Activated CD4-positive, alpha-beta T cell treated with anti-CD3 and anti-CD28 coated beads, Interleukin-2, Interleukin-4, amounts not matched to agents 100 ng/mL and 50 ng/mL, durations not matched to agents 16 hours and 8 hours (primary cell): ENCODE measurements at places on chromosomes 4 and X.

DNA sequence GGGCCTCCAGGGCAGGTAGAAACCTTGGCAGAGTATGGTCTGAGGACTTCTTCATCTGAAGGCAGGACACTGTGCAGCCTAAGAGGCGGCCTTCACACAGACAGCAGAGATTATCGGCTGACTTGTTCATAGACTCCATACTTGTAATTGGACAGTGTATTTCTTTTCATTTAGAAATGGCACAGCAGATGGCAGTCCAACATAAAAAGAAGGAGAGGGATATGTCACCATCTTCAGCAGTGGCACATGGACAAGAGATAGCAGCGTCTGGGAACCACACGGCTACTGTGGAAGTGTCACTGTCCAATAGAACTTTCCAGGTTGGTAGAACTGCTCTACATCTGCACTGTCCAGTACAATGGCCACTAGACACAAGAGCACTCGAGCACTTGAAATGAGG, 21.7 kb upstream of the GEMIN8 start:
- DNase-seq, result no peak

- DNase-seq, result no peak
Observed at GRCh38 chr4:14532436-14532835, 469.8 kb upstream of the CPEB2 start.

- DNase-seq, result no peak
Observed at GRCh38 chrX:435536-436122, 48.9 kb upstream of the PPP2R3B start.

DNA sequence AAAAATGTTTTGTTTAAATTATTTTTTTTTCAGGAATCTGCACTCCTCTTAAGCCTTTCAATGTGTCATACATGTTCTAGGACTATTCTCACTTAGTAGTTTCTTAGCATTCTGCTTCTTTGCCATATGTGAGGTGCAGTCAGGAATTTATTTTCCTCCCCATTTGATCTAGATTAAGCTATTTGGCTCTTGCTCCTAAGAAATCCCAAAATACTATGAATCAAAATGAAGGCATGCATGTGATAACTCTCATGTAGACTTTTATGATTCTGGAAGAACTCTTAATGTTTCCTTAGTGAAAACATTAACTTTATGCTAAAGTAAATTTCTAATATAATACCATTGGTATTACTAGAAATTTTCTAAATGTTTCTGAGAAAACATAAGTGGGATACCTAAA, 664.5 kb downstream of the RAPGEF2 start:
- DNase-seq, result no peak

DNA sequence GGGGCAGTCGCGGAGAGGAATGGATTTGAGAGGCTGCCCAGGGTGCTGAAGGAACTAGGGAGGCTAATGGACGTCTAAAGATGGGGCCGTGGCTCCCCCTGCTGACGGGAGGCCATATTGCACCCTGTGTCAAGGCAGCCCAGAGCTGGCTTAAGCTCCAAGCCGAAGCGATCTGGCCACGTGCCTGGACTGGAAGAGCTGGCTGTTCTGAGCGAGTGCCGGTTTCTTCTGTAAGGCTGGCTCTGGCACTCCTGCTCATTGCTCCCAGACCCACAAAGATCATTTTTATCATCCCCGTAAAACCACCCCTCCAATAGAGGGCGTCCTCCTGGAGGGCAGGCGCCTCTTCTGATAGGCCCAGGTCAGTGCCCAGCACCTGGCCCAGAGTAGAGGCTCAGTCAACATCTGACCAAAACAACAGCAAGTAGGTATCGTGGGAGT, 5.6 kb downstream of the PNCK start:
- peak; percentile 73 for DNase-seq

- no peak for DNase-seq
Observed at GRCh38 chr4:131113273-131113672, 2017.3 kb downstream of the C4orf33 start.

DNA sequence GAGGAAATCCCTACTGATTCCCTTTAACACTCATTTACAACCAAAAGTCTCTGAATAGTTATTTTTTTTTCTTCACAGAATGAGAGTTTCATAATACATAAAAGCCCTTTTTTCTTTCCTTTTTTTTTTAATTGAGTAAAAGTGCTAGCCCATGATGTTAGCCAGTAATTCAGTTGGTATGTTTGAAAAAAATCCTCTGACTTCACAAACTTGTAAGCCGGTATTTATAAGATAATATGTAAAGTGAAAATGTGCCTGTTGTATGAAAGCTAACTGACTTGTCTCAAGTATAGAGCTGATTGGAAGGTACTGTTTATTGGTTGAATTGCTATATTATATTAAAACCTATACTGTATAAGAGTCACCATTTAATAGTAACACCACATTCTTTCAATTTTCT, 70.2 kb upstream of the NEIL3 start:
- no peak for DNase-seq

GRCh38 chrX:137545711-137546651, 19.9 kb upstream of the ZIC3 start:
- no peak for DNase-seq

GRCh38 chr4:169773889-169774288, 16.1 kb upstream of the HPF1 start:
- DNase-seq, result no peak

DNA sequence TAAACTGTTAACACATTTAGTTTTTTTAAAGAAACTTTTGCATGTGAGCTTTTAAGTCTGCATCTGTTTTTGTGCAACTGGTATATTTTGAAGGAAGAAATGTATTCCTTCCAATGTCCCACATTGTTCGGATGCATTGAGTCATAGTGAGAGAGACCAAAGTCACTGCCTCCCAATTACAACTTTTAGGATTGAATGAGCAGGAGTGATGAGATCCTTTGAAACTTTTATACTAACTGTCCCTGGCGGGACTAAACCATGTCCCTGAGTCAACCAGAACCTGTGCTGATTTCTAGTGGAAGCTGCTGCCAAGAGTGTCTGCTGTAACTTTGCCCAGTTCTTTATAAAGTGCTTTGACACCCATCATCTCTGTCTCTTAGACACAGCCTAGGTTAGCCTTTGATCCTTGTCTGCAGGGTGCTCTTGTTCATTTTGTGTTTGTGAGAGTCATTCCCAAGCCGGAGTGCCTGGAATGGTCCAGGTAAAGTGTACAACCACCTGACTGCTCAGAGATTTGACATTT, 122.7 kb downstream of the ZNF518B start:
- DNase-seq, result no peak

GRCh38 chr4:87910795-87911194, 64.7 kb upstream of the SPP1 start:
- no peak for DNase-seq

GRCh38 chrX:111490688-111491087, 20.8 kb upstream of the SERTM2 start:
- DNase-seq, result no peak

- no peak for DNase-seq
Observed at GRCh38 chr4:131309628-131310027, 1839.5 kb upstream of the PCDH10 start.

DNA sequence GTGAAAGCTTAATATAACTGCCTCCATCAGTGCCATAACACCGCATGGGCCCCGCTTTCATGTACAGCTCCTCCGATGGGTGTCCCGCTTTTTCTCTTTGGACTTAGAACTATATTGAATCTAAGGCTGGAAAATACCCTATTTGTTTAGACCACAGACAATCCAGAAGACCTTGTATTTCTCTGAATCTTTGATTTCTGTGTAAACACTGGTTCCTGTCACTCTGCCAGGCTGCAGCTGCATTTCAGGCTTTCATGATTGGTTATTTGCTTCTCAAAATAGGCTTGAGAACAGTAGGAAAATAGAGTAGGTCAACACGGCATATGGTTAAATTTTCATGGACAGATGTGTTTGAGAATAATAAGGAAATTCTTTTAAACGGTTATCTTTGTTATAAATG, 80.0 kb downstream of the NWD2 start:
- no peak for DNase-seq

DNA sequence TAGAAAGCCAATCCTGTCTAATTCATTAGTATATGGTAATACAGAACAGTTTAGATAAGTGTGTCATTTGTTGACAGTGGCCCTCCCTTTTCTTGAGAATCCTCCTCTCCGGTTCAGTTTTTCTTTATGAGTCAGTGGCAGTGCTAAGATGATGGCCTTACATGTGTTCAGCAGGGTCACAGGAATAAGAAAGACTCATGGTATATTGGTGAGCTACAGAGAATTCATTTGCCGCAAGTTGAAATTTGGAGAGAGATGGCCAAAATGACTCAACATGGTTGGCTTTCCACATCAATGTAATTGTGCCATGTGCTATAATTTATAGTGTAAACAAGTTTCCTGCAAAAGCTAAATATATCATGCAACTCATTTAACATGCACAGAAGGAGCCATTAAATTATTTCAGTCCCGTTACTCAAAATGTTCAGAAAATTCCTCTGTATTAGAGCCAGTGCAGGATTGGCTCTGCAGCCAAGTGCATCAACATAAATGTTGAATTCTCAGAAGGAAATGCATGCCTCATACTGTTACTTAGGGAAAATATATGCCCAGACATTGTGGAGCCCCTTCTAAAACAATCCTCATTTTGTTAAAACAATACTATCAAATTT, 374.3 kb downstream of the AFF2 start:
- no peak for DNase-seq

DNA sequence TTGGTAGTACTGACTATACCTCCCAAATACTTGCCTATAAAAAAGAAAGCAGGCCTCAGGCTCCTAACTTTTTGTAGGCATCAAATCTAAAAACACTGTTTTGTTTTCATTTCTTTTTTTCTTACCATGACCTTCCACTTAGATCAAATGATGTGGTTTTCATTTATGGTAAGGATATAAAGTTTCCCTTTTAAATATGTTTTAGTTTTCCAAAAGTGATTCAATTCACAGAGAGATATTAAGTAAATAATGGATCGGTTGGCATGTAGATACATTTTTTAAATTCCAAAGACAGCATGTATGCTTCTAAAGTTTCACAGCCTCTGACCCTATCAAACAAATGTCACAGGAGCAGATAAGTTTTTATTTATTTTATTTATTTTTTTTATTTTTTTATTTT, 23.9 kb downstream of the EFHC2 start:
- no peak for DNase-seq
